ENCODE measurements at places on chromosomes 3 and 15. TPM values are rescaled to one million over a fixed set of nuclear protein-coding genes. Genes with fewer than 3 reads are reported as not detected.

The CKMT1A gene
- total RNA-seq: not detected

The ADGRG7 gene
- total RNA-seq: not detected

The FEZF2 gene
- not detected for total RNA-seq

The CKMT1B gene
- not detected for total RNA-seq

The GALNT15 gene
- 8.4 TPM for total RNA-seq

The GUCA1C gene
- total RNA-seq: not detected
